ENCODE measurements at places on chromosomes 1 and 21.

DNA sequence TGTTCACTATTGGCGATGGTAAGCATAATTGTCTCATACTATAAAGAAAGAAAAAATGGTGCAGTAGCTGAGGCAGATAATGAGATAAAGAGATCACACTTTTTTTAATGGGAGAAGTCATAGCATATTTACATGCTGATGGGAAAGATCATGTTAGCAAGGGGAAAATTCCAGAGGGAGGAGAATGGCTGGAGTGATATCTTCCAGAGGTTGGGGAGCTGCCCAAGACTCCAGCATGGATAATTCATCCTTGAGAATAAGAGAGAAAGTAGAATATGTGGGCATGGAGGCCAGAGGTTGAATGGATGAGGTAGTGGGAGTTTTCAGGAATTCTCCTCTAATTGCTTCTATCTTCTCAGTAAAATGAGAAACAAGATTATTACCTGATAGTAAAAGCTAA, 45.8 kb upstream of the RGS1 start:
- DNase-seq: no peak

GRCh38 chr1:54768093-54768492, 3.8 kb upstream of the PARS2 start:
- DNase-seq: no peak

GRCh38 chr1:83574791-83575190, 424.1 kb downstream of the TTLL7 start:
- DNase-seq: no peak

GRCh38 chr21:26137379-26138060, 33.0 kb downstream of the APP start:
- no peak for DNase-seq

DNA sequence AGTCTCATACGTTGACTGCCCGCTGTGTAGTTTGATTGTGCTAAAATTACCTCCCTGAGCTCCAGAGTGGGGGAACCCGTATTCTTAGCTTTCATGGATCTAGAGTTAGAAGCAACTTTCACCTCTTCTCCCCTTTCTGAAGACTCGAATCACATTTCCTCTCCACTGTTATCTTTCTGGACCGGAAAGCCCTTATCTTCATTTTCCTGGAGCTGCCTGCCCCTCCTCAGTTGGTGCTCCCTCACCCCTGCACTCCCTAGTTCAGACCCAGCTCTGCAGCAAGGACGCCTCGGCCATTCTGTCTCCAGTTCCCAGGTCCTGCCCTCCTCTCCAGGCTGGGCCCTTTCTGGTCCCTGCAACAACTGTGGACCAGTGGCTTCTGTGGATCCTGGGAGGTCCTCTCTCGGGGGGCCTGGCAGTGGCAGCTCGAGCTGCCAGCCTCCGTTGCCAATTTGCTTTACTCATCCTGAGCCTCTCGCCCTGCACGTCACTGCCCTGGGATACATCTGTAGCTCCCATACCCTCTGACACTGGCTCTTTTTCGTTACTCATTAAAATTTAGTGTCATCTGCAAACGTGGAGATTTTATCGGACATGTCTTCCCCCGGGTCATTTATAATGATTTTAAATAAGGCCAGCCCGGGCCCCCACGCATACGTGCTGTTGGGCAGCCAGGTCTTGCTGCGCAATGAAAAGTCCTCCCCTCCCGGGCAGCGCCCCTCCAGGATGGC, 141.5 kb upstream of the VAMP3 start:
- no peak for DNase-seq

GRCh38 chr1:22275626-22276395, 132.9 kb upstream of the WNT4 start:
- DNase-seq: peak; percentile 26

DNA sequence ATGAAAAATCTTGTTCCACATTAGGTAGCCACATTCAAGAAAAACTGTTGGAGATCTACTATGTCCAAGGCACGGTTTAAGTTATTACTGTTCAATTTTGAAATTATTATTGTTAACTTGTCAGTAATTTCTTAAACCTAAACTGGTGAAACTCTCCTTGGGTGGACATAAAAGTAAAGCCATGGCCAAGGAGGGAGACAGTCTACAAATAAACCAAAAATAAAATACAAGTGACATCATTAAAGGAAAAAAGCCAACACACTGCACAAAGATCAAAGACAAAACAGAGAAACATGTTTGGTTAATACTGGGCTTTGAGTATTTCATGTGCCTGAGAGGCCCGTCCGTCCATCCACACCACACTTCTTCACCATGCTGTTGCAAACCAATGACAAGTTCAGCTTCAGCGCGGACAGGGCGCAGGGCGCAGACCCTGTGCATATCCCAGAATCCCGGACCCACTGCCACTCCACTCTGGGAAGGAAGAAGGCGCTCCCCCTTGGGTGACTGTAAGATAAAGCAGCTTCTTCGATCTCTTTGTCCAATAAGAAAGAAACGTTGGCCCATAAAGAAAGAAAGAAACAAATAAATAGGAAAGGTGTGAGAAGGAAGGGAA, 918 bp upstream of the RASAL2 start:
- DNase-seq: no peak

DNA sequence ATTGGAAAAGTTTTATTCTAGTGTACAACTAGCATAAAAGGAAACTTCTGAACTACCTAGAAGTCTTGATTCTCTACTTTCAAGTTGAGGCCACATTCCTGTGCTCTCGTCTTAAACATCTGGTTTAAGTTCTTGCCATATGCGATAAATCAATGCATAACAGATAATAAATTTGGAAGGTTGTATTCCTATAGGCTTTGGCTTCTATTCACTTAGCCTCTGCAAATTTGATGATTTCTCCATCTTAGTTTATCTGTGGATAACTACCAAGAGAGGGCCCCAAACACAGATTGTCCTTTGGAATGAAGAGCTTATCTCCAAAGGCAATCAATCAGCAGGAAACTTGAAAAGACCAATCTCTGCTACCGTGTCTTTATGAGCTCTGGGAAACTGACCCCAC, 11.7 kb upstream of the RNF2 start:
- no peak for DNase-seq

- DNase-seq: peak; percentile 59
Observed at GRCh38 chr1:27872059-27872801, at the start of gene THEMIS2. THEMIS2 (plus strand) TSS chr1:27872544; CDS start chr1:27872572, 28 bp downstream.

GRCh38 chr1:41918450-41919043, at the start of gene HIVEP3:
HIVEP3 (minus strand) TSS chr1:41918922.
- DNase-seq: no peak

GRCh38 chr1:8112611-8113261, 86.6 kb upstream of the ERRFI1 start:
- DNase-seq: no peak

DNA sequence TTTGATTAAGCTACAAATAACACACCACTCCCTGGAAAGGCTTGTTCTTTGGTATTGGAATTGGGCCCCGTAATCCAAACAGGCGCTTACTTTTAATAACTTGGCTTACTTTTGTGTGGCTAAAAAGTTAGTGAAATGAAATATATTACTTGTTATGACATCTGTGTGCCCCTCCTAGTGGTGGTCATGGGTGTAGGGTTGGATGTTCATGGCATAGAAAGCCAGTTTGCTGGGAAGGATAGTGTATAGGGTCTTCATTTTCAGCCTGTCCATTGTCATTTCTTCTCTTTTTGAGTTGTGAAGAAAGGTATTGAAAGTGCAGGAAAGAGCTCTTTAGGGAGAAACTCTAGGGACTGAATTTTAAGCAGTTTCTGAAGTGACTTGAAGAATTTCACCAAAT, 5.9 kb downstream of the CDC14A start:
- DNase-seq: no peak

- DNase-seq: no peak
Observed at GRCh38 chr1:232423591-232423990, 206.3 kb downstream of the SIPA1L2 start.

DNA sequence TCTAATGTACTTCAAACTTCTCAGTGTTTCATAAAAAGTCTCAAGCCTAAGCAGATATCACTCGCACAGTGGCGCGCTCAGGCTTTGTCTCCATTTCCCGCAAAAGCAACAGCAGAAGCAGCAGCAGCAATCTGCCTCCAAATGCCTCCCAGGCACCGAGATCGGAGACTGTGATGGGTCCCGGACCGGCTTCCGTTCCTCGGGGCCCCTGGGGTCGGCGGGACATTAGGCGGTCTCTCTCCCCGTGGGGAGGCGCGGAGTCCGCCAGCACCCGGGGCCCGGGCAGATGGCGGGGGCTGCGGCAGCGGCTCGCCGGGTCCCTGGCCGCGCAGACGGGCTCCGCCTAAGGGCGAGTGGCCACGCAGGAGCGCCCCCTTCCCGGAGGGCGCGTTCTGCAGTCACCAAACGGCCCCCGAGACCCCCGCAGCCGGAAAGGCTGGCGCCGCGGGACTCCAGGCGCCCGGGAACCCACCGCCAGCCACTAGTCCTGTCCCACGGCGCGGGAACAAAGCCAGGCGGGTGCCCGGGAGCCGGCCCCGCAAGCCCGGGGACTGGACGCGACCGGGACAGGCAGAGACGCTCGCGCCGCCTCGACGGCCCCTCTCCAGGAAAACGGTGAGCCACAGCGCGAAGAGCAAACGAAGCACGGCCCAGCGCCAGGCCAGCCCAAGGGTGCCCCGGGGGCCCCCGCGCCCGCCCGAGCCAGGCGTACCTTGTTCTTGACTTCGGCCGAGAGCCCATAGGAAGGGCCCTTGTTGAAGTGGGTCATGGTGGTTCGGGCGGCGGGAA, 590 bp downstream of the CNN3 start:
- peak; percentile 3 for DNase-seq

DNA sequence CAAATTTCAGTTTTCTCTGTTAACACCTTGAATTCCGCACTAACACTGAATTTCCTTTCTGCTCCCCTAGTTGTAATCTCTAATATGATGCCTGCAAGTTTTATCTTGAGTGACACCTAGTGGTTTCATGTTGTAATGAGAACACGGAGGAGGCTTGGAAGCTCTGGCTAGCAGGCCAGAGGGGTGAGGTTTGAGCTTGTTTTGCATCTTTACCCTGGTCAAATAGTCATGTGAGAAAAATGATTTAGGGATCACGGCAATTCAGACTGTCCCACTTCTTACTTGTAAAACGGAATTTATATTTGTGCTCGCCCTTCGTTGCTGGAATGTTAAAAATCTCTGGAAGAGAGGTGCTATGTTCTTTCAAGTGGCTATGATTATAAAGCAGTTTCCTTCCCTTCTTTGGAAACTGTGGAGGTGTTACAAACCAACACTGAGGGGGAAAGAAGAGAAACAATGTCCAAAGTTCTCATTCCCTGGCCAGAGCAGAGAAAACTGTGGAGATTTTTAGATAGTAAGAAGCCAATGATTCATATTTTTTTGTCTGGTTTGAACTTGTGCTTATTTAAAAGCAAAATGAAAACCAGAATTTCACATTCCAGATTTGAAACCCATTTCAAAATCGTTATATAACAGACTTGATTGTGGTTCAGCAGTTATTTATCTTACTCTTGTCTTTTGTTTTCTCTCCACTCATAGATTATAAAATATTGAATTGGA, 5.3 kb upstream of the MROH9 start:
- DNase-seq: peak; percentile 4

GRCh38 chr1:147840909-147841308, 61.7 kb upstream of the GJA8 start:
- no peak for DNase-seq

- peak; percentile 90 for DNase-seq
Observed at GRCh38 chr1:40338745-40339419, 21.8 kb upstream of the COL9A2 start.

DNA sequence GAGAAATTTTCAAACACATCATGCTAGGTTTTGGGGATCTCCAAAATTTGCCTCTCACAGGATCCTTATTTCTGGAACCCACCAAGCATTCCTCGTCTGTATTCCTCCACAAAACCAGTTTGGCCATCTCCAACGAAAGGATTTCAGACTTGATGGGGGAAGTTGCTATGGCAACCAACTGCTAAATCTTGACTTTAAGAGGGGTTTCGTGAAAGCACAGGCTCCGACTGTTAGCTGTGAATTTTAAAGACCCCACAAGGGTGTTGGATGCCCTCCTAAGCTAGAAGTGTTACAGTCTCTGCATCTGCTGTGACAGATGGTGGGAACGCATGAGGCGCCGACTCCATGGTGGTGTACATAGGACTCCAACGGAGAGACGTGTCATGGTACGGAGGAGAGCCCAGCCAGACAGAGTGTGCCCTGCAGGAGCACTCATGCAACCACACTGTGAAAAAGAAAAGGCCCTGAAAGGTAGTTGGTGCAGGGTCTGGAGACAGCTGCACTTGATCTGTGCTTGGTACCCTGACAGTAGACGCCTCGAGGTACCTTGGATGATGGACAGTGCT, 147.1 kb downstream of the ASTN1 start:
- no peak for DNase-seq

DNA sequence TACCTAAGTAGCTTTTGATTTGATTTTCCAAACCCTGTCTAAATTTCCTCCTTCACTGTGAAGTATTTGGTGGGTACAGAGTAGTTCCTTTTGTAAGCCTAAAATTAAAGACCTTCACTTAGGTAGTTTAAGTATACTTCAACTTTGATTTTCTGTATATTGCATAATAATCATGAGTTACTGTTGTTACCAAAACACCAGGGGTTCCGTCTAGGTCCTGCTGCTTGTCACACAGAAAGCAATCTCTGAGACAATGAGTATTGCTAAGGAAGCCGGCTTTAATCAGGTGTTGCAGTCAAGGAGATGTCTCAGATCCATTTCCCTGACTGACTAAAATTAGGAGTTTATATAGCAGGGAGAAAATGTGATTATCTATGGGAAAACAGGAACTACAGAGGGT, 15.3 kb downstream of the RPS6KC1 start:
- DNase-seq: no peak
